ENCODE measurements at places on chromosomes 5 and 9. TPM values are rescaled to one million over a fixed set of nuclear protein-coding genes. Genes with fewer than 3 reads are reported as not detected.

DNA sequence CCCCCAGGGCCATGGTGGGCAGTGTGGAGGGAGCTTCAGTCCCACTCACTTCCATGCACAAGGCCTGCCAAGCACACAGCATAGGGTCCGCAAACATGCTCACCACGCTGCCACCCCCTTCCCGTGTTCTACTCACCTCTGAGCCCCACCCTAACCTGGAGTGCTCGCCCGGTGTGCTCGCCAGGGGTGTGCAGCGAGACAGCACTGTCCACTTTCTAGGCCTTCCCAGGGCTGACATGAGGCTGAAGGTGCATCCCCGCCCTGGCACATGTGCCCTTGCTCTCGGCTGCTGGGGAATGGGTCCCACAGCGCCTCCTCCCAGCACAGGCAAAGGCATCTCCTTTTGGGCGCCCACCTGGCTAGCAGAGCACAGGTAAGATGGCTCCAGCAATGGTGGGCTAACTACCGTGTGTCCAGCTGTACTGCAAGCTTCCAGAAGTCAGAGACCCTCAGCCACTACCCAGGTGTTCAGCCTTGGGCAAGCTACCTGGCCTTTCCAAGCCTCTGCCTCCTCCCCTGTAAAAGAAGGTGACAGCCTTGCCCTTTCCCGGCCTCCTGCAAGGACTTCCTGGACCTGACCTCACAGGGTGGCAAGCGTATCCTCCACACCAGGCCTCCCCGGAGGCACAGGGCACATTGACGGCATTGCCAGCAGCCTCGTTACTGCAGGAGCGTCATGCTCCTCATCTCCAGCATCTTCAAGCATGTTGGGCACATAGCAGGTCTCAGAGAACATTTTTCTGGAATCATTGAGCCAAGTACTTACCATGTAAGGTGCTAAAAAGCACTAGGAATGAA, 4.2 kb upstream of the SEC16A start:
- no peak for DNase-seq

DNA sequence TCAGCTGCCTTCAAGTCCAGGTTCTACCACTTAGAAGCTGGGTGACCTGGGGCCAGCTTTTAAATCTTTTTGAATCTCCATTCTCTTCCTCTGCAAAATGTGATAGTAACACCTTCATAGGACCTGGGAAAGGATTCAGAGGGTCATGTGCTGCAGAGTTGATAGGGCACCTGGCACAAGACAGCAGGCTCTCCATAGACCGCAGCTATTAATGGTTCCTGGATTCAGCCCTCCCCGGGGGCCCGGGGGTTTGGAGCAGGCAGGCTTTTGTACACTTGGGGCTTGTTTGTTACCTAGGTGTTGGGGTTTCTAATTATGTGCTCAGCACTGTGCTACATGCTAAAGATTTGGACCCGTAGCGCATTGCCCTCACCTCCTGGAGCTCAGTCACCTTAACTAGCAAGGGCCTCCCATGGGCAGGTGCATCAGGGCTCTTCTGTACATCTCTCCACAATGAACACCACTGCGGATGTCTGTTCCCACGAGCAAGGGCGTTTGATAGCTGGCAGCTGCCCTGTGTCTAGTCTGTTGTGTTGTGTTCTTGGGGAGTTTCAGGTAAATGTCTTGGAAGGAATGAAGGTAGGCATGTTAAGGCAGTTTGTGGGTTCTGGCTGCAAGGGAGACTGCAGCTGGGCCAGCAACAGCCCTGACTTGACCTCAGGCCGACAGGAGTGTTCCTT, 12.1 kb downstream of the PRRC2B start:
- DNase-seq = no peak

DNA sequence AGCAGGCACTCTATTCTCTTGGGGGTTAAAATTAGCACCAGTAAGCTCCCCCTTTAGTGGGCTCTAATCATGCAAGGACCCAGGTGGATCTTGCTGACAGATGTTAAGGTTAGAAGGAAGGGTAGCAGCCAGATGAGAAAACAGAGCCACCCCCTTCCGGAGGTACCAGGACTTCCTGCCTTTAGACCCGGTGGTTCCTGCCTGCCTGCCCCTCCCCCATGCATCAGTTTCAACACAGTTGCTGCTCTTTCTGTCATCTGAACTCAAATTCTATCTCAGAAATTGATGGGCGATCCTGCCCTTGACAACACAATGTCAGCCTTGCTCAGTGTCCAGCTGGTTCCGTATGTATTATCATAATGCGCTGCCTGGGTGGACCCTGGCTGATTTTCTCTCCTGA, 287.3 kb downstream of the EBF1 start:
- DNase-seq = no peak

GRCh38 chr9:116928289-116928688, 241.2 kb downstream of the TRIM32 start:
- DNase-seq = no peak

GRCh38 chr9:93043122-93043521, 15.4 kb upstream of the SUSD3 start:
- no peak for DNase-seq

DNA sequence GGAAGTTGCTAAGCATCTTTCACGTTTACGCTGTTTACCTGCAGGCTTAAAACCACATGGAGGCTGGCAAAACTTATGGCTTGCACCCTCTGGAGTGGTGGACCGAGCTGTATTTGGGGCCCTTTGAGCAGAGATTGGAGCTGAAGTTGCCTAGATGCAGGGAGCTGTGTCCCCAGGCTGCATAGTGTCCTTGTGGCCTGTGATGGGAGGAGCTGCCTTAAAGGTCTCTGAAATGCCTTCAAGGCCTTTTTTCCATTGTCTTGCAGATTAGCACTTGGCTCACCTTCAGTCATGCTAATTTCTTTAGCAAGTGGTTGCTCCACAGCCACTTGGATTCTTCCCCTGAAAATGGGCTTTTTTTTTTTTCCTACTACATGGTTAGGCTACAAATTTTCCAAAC, 81.5 kb upstream of the CHD1 start:
- no peak for DNase-seq

- no peak for DNase-seq
Measured at GRCh38 chr5:168359820-168360460, 68.5 kb downstream of the WWC1 start.

DNA sequence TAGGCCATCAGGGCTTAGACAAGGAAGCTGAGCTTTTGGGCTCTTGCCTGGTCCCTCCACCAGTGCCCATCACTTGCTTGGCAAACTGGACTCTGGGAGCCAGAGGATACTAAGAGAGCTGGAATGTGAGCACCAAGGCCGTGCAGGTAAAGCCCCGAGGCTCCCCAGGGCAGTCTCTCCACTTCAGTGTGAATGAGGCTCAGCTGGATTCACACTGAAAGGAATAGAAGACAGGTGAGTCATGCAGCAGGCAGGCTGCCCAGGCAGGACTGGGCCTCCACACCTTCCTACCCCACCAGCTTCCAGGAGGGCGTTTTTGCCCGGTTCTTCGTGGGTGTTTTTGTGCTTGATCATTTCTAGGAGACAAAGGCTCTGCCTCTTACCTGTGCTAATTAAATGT, 7.3 kb upstream of the CTSV start:
- DNase-seq = no peak

GRCh38 chr5:37212096-37212495, 37.1 kb downstream of the CPLANE1 start:
- no peak for DNase-seq

DNA sequence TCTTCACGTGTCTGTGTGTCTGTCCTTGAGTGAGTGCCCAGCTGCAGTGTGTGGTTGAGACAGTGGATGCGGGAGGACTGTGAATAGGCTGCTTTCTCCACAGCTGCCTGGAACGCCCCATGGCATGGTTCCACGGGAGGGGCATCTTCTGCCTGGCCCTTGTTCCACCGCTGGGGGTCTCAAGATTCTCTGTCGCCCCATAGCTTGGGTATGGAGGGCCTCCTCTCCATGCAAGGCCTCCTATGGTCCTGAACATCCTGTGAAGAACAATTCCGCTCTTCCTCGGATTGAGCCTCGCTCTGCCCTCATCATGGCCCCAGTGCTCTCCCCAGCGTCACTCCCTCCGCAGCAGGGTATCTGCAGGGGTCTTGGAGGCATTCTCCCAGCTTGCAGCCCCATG, 36.1 kb downstream of the COL5A1 start:
- DNase-seq = no peak

DNA sequence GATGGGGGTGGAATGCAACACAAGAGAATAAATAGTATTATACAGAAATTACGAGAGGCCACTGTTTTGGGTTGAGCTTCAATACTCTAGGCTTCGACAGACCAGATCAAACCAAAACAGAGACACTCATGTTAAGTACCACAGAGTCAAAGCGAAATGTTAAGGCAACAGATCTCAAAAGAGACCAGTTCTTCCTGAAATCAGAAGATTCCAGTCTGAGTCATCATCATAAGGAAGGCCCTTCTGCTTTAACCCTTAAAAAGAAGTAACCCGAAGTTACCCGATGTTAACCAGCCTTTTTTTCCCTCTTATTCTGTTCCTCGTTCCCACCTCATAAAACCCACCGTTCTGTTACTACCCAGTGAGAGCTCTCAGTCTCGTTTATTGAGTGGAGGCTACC, 75.9 kb downstream of the SFXN1 start:
- DNase-seq = no peak

DNA sequence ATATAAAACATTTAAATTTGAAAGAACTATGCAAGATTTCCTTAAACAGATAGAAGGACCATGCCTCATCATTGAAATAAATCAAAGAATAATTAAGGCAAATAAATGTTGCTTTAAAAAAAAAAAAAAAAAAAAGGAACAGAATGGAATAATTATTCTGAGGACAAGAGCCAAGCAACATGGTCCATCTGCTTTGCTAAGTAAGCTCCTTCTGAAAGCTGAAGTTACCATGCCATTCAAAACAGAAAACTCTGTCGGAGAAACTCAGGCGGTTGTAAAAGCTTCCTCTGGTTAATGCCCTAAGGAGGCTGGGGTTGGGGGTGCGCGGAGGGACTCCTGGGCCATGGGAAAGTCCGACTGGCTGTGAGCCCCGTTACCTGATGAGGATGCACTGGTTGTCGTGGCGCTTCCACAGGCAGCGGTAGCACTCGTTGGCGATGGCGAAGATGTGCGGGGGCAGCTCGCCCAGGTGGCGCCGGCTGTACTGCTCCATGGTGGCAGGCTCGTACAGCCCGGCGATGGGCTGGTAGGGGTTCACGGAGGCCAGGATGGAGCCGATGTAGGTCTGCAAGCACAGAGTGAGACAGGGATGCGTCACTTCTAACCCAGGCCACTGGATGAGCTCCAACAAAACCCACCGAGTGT, 141.7 kb downstream of the MYO10 start:
- DNase-seq = no peak

DNA sequence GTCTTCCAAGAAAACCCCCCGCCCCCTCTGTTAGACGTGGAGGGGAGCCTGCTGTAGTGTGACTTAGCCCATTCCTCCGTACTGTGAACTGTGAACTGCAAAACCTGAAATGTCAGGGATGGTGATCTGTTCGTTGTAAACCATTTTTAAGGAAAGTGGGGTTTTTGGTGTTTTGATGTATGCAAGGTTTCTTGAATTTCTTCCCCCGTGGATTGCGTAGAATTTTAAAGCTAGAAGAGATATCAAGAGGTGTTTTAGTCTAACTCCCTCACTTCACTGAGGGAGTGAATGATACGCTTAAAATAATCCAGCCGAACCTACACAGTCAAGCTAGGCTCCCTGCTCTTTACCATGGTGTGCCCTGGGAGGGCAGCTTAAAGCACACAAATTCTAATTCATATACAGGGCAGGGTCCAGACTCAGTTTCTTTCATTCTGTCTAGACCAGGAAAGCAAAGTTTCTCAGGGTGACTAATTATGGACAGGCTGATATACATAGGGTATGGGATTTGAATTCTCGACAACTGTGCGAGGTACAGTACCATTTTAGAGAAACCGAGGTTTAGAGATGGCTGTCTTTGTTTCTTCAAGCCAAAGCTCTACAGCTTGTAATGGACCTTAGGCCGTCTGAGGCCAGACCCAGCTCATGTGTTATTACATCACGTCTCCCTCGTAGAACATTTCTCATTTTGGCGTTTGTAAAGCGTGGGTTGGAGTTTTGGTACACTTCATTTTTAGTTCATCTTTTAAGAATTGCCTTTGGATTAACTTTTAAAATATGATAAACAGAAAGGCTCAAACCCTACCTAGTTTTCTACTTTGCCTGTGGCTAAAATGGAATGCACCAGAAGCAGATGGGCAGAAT, 2.7 kb downstream of the PTGER4 start:
- no peak for DNase-seq

DNA sequence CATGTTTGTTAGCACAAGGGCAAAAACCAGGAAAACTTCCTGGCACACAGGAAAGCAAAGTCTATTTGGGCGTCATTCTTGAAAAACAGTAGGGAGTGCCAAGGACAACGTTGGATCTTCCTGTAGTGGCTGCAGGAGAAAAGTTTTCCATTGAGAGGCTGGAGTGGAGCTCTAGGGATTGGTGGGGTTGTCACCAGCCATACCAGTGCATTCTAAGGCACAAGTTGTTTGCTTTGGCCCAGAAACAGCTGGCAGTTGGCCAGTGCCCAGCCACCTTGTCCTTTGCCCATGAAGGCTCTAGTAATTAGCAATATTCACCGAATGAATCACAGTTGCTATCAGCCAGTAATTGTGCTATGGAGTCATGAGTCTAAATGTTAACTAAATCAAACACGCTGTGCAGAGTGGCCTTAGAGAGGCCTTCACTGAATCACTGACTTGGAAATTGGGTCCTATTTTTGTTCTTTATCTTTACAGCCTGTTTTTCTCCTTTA, 26.4 kb downstream of the TNFSF15 start:
- DNase-seq = no peak

DNA sequence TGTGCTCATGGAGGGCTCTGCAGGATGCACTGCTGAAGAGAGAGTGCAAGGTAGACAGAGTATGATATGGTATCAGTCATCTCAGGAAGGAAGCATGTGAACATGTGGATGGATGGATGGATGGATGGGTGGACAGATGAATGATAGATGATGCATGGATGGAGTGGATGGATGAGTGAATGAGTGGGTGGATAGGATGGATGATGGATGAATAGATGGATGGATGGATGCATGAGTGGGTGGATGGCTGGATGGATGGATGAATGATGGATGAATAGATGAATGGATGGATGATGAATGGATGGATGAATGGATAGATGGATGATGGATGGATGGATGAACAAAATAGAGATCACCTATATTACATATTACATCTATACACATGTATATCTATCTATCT, 341.3 kb downstream of the DRD1 start:
- no peak for DNase-seq

GRCh38 chr5:86894056-86894455, 276.3 kb downstream of the COX7C start:
- DNase-seq = no peak

The TNC gene
- total RNA-seq = 206 TPM

The OR1Q1 gene
- not detected for total RNA-seq

The DBH gene
- not detected for total RNA-seq

The HTR4 gene
- total RNA-seq = not detected

The PCDH1 gene
- total RNA-seq = 0.45 TPM

The NOXA1 gene
- total RNA-seq = 0.79 TPM

The FGF1 gene
- total RNA-seq = 0.71 TPM

The APBB3 gene
- 30.2 TPM for total RNA-seq

The GRIN3A gene
- not detected for total RNA-seq

The GRIN1 gene
- 0.17 TPM for total RNA-seq

The NTRK2 gene
- 0.04 TPM for total RNA-seq
